ENCODE measurements at places on chromosomes 11 and 22.
A peak's percentile ranks its signal among the peaks of the same experiment; 100 is the strongest.

DNA sequence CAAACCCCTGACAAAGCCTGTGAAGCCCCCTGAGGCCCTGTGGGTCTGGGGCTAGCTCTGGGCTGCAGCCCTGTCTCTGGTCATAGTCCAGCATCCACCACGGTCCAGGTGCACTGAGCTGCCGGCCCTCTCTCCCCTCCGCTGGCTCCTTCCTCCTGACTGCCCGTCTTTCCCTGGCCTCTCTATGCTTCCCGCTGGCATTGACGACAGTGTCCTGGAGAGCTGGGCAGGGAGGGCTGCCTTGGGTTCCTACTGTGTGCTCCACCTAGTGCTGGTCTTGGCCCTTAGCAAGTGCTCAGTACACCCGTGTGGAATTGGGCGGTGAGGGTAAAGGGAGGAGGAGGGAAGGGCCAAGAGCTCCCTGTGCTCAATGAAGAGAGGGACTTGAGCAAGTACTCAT, 868 bp upstream of the MYEOV start:
- DNase-seq, result no peak

GRCh38 chr22:17874231-17874905, 100.1 kb upstream of the BID start:
- no peak for DNase-seq

GRCh38 chr22:46087816-46088277, 62.5 kb upstream of the PPARA start:
- DNase-seq, result no peak

- DNase-seq, result no peak
Measured at GRCh38 chr11:106233191-106233590, 155.7 kb downstream of the AASDHPPT start.

GRCh38 chr22:49312601-49313000, 515.1 kb downstream of the BRD1 start:
- DNase-seq, result no peak

GRCh38 chr11:109739379-109739778, 317.4 kb downstream of the C11orf87 start:
- DNase-seq, result peak; percentile 80

DNA sequence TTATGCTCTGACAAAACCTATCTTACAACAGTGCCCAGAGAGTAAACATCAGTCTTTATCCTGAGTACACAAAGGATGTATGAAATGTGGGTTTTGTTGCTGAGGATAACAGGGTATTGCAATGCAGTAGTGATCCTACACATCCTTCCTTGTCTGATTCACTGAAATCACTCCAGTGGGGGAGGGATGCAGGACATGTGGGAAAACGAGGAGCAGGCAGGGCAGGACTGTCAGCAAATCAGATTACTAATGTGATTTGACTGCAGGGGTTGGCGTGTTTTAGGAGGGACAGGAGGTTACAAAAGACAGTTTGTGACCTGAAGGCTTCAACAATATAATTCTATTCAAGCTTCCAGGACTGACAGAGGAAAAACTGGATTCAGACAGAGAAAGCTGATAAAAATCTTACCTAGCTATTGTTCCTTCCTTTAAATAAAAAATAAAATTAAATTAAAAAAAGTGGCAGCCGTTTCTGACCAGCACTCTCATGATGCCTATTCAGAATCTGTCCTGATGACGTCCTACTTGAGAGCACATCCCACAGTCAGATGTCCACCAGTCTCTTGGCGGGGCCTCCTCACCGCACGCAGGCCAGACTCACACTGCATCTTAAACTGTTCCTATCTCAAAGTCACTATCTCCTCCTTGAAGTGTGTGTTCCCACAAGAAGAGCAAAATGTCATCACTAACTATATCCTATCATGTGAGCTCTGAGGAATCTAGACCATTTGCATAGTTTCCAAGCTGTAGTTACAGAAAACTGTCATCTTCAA, 50.6 kb upstream of the MN1 start:
- DNase-seq, result no peak

DNA sequence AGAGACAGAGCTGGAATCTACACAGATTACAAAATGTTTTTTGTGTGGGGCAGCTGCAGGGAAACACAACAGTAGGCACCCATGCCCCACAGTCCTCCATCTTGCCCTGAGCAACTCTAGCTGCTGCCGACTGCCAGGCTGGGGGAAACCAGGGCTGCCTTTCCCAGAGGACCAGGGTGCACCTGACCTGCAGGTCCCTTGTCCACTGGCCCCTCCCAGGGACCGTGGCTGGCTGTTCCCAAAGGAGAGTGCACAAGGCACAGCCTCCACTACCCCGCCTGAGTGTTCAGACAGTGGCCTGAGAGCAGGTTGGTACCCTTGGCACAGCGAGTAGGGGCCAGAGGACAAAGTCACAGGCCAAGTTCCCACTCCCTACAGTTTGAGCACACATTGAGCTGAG, 181.8 kb downstream of the BARX2 start:
- no peak for DNase-seq

GRCh38 chr11:45683271-45684058, 18.0 kb upstream of the CHST1 start:
- DNase-seq, result no peak

- DNase-seq, result no peak
Measured at GRCh38 chr11:29227811-29228210, 789.0 kb downstream of the KCNA4 start.

DNA sequence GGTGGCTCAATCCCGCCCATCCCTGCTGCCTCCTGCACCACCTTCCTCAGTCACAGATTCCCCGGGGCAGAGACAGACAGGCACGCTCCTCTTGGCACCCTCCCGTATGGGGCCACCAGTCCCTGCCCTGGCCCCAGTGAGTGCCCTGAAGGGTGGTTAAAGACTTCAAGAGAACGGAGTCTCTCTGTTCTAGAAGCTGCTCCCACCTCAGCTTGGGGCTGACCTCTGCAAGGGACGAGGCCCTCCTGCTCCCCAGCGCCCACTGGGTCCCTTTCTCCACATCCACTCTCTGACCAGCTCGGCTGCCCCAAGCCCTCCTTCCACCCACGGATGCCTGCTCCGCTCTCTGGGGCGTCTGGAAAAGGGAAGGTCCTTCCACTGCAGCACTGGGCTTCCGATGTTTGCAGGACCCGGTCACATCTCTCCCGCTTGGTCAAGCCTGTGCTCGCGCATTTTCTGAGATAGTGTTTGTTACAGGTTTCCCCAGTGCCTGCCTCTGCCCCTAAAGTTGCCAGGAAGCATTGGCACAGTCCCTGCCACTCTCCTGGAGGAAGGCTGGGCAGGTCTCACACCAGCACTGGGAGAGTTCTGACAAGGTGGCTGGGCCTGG, 1487.9 kb downstream of the TBC1D22A start:
- no peak for DNase-seq

DNA sequence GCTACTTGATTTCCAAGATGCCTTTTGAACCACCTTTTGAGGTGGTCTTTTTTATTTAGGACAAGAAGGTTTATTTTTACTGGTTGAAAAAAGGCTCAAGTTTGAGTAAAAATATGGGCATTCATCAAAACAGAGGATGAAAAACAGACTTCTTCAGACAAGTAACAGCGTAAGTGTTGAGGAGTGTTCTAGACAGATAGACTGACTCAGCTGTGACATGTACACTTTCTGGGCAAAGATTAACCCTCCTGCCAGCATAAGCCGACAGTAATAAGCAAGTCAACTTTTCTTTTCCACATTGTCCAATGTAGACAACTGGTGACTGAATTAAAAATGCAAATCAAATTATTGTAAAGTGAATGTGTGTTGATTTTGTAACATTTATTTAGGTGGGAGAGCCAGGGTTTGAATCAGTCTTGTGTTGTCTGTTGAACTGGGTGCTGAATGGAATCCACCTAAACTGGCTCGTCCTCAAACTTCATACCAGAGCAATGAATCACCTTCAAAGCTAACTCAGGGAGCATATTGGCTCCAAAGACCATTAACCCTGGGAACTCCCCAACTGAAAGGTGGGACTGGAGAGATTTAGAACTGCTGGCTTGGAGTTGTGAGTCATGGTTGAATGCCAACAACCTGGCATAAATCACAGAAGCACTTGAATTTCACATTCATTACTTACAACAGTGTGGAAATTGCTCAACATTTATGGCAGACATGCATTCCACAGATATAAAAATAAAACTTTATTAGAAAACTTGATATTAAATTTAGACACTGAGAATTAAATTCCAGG, 377.0 kb downstream of the ETS1 start:
- DNase-seq, result no peak

DNA sequence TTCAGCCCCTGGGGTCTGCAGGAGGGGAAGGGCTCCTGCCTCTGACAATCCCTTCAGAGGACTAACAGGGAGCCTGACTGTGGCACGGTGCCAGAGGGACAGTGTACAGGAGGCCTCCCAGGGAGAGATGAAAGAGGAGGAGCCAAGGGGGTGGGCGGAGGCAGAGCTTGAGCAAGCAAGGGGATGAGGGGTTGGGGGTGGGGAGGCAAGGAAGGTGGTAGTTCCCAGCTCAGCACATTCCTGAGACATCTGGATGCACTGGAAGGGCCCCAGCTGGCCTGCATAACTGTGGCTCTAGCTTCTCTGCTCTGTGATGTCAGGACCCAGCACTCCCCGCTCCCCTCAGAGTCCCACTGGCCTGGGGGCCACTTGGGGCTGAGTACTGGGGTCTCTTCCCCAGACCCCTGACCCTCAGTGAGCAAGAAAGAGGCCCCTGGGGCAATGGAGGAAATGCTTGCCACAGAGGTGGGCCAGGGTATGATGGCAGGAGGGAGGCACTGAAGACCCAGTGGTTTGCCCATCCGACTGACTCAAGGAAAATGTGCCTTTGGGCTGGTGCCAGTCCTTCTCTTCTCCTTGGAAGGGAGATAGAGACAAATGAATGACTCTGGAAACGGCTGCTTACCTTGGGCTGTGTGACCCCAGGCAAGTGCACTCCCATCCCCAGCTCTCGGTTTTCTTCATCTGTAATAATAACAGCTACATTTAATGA, 13.3 kb downstream of the CREB3L1 start:
- peak; percentile 37 for DNase-seq

DNA sequence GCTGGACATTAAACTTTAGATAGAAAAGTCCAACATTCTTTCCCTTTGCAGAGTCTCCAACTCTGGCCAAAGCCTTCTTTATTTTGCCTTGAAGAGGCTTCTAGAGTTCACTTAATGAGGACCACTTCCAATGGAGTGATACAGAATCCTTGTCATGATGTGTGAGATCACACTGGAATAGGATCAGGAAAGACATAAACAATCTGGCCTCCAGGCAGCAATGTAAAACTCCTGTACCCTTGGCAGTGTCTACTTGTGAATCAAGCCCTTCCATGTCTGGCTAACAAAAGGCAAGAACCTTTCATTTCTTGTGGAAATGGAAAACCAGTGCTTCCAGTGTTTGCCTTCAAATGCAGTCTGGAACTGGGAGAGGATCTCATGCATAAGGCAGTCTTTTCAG, 56.5 kb upstream of the FIBIN start:
- no peak for DNase-seq

- DNase-seq, result no peak
Measured at GRCh38 chr11:47020793-47021526, 84.4 kb downstream of the CSTPP1 start.

DNA sequence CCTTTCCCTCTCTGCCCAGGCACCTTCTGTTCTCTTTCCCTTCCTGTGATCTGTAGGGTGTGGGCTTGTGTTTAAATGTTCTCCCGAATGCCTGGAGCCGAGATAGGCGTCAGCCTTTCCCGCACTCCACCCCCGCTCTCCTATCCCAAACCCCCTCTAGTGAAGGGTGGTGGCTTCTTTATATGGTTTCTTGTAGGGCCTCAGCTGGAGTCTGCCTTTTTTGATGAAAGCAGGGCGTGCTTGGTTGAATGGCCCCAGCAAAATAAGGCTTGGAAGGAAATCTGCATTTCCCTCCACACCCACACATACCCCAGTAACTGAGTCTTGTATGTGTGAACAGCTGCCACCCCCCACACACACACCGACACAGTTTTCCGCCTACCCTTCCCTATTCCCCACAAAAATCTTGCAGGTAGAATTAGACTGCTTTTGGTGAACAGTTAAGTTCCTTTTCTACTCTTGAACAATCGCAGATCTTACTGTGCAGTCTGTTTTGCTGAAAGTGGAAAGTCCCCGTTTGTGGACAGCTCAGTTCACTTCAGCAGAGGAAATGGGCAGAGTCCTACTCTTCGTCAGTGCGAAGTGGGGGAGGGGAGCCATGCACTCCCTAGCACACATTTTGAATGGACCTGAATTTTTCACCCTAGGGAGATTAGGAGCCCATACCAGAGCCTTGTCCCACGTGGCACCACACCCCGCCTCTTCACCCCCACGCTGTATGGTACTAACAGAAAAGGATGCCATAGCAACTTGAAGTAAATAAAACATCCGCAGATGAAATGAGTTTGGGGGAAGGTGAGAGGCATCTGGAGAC, 25.5 kb upstream of the GRK2 start:
- peak; percentile 75 for DNase-seq

- no peak for DNase-seq
Measured at GRCh38 chr22:36928196-36928595, 14.8 kb downstream of the CSF2RB start.

- peak; percentile 82 for DNase-seq
Measured at GRCh38 chr11:117095284-117096161, 2.7 kb downstream of the SIK3 start.

DNA sequence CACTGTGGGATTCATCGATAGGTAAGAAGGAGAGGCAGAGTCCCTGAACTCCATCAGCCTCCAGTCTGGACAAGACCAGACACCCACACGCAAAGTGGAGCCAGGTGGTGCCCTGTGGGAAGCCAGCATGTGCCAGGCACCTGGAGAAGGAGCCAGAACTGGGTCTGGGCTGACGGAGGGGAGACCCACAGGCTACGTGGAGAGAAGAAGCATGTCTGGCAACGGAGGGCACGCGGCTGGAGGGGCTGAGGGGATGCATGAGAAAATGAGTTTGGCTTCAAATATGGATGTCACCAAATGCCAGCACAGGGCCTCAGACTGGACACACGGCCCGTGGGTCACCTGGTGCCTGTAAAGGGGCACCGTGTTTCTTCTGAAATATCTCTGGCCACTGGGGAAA, 55.7 kb downstream of the LINC01488 start:
- no peak for DNase-seq

DNA sequence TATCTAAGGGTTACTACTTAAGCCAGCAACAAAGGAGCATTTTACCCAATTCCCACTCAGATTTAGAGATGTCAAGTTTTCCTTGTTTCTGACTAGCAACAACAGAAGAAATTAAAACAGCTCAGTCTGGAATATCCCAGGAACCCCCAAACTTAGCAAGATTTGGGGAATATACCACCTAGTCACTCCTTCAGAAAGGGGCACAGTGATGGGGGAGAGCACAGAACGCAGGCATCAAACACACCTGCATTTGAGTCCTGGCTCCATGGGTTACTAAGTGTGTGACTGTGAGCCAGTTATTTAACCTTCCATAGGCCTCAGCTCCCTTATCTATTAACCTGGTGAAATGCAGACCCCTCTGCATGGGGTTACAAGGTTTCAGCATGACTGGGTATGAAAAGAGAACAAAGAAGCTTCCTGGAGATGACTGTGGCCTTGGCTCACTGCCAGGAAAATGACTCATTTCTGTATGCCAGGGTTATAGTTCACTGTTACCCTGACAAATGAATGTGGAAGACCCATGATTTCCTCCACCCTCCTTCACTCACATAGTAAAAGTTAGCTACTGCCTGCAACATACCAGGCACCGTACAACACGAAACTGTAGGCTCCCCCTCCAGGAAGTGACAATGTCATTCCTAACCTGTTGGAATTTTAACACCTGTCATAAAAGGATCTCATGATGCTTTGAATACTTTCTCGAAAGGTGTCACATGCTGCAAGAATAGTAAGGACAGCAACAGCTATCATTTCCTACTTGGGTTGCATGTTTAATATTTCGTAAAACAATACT, 79.6 kb downstream of the ME3 start:
- DNase-seq, result peak; percentile 100

GRCh38 chr11:119041821-119042514, 11.3 kb upstream of the SLC37A4 start:
- DNase-seq, result peak; percentile 49

All from OCI-M1 (cell line).